Esophagus squamous epithelium (tissue), 5 donors: ENCODE measurements at places on chromosomes 12 and 14.

- DNase-seq, result no peak
Observed at GRCh38 chr14:31895646-31896045, 181.5 kb upstream of the ARHGAP5 start.

GRCh38 chr12:54220092-54220557 is 31.3 kb upstream of the SMUG1 start:
- DNase-seq, result no peak

- DNase-seq, result no peak
Observed at GRCh38 chr14:36315159-36315853, 5.1 kb downstream of the MBIP start.

- no peak for DNase-seq
Observed at GRCh38 chr12:81084811-81085350, 7.0 kb downstream of the ACSS3 start.

DNA sequence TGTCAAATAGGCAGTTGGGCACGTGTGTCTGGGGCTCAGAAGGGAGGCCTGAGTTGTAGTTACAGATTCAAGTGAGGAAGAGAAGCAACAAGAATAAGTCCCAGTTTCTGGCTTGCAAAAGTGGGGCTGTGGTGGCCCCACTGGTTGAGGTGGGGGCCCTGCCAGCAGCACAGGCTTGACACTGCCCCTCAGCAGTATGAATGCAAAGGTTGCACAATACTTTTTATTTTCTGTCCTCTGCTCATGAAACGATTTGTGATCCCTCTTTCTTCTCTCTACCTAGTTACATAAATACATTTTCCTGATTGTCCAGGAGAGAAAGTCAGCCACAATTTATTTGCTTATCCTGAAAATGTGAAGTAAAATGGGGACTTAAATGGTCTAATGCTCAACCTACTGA is 577.8 kb downstream of the AACS start:
- DNase-seq, result no peak

DNA sequence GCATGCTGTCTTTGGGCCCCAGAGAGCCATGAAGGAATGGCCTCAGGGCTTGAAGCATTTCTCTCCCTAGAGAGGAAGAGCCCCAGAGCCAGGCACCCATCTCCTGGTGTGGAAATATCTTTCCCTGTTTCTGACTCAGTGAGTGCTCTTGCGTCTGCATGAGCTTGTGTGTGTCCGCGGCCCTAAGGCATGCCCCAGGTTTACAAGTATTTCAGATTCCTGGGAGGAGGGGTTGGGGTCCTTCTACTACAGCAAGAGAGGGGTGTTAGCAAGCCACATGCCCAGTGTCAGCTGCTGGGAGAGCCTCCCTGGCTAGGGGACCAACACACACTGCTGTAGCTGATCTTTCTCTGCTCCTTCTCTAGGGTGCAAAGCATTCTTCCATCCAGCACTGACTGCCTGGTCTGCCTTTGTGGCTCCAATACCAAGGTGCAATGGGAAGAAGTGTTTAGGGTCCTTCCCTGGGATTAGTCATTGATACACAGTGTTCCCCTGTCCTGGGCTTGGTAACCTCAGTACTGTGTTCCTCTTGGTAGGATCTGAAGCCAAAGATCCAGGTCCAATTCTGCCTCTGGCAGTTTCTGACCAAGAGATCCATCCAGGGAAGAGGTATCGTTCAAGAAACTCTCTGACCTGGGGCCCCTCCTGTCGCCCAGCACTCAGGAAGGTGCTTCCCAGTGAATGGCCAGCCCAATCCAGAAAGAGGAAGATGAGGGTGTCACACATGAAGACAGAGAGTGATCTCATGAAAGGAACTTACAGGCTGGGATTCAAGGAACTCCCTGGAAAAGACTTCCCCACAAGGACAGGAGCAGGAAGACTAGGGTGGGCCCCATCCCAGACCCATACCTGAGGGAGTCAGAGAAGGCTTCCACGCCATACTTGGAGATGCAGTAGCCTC is 3.1 kb downstream of the RDH16 start:
- no peak for DNase-seq

DNA sequence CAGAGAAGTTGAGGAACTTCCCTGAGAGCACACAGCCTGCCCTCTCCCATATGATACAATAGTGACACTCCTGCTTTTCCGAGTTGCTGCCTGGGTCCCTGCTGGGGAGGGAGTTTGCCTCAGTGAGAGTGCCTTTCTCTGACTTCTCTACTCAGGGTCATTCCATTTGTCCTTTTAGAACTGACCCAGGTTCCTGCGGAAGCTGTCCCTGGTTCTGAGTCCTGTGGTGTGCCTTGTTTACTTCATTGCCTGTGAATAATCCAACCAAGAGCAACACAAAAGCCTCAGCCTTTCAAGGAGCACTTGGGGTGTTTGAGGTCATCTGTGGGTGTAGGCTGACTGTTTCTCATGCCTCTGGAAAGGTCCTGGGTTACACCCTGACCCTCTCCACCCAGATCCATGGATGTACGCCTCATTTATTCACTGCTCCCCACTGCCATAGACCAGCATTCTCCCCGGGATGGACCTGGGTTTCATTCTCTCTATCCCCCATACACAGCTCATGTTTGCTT is 13.6 kb downstream of the SERPINA1 start:
- DNase-seq, result no peak

DNA sequence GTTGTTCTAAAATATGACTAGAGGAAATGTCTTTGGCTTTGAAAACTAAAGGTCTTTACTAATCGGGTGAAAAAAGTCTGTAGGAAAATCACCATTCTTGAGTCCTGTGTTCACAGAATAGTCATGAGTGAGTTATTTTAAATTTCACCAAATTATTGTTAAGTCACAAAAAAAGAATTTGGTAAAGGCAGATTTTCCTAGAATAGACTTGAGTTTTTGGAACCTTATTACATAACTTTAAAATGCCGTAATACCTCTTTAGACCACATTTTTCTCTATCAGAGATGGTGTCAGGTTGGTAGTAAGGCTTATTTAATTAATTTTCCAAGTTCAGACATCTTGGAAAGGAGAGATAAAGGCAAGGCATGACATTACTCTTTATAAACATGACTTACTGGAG is 184.7 kb upstream of the GARIN2 start:
- no peak for DNase-seq

DNA sequence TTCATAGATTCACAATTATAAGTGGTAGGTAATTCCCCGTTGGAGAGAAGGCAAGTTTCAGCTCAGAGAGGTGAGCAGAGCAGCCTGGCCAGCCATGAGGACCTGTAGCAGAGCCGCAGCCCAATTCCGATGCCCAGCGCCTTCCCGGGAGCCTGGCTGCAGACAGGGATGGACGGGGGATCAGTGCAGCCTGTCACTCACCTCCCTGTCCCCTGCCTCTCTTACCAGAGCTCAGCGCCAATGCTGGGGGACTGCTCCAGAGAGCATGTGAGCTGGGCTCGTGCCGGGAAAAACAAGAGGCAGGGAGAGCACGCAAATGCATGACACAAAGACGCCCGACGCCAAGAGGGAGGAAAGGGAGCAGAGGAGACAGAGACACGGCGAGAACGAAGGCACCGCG is 231.9 kb downstream of the BCL11B start:
- DNase-seq, result no peak

DNA sequence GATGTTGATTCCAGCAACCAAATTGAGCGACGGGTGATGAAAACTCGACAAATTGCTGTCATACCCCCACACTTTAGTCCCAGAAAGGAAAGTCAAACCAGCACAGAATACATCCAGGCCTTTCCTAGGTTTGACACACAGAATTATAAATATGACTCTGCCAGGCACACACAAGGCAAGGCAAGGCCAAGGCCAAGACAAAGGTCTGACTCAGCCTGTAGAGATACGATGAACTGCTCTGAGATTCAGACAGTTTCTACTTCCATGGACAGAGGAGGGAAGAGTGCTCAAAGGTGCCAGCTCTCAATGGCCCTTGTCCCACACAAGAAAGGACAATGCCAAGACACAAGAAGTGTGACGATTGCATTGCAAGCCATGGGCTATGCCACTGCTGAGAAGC is 880.2 kb upstream of the TMEM132C start:
- no peak for DNase-seq

DNA sequence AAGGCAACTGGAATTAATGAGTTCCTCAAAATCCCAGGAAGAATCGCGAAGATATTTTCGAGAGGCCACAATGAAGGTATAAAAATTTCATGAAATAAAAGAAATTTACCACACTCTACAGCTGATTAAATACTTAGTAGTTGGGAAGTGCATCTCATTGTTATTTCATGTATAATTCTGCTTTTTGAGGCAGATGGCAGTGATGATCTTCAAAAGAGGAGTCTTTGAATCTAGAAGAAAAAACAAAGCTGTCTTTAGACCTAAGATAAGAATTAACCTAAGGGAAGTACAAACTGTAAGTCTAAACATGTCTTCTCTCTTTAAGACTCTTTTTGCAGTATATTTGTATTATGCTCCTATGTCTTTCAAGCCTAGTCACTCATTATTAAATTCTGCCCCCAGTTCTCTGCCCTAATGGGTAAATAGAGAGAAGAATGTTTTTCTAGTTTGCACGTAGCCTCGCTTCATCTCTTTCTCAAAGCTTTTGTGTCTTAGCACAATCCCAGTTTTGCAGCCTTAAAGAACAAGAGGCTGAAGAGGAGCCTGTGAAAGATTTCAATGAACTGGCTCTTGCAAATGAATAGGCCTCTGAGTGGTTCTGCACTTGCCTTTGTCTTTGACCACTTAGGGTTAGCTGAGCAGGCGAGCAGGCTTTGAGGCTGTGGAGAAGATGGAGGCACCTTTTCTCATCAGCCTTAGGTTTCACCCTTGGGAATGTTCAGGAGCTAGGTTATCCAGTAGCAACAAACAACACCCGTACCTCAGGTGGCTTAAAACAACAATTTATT is 32.7 kb downstream of the CFAP54 start:
- DNase-seq, result no peak

DNA sequence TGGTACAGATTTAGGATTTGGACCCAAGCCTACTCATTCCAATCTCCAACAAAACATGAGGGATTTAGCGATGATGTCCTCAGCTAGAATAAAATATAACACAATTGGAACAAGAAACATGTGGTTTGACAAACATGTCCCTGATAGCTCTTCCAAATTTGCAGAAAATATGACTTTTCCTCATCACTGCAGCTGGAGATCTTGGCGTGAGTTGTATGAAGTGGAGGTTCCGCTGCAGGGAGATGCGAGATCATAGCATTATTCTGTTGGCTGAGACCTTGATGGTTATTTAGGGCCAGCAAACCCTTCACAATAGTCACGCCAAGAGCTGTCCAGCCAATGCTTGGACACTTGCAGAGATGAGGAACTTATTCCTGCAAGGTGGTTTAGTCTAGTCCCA is 413.4 kb upstream of the TBX3 start:
- no peak for DNase-seq

DNA sequence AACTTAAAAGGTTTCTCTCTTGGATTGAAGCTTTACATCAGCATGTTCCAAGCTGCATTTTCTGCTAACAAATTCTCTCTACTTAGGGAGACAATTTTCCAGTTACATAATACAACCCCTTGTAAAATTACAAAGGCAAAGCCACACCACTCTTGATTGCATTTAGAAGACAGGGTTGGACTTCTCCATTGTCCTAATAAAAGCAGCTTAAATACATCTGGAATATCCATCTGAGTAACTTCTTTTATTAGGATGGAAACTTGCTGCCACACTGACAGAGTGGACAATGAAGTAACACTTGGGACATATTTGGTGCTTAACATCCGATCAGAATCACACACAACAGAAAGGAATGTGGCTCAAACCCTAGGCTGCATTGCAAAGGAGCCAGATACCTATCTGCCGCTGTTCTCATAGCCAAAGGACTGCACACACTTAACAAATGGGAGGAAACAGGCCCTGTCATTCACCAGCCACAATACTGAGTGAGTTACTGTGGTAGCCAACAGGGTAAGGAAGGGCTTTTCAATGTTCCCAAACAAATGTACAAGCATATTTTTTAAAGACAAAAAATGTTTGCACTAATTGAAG is 157.2 kb downstream of the PAX9 start:
- DNase-seq, result no peak

DNA sequence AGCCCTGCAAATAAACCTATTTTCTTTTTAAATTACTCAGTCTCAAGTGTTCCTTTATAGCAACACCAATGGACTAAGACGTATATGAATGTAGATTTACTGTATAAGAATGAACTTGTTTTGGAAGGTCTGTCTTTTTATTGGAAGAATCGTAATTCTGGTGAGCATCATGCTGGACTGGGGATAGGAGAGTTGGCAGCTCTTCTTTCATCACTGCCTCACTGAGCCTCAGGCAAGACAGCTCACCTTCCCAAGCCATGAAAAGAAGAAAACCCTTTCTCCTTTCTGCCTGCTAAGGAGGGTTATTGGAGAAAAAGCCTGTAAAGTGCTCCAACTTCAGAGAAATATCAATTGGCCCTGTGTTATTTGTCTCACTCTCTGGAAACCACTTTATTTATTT is 9.1 kb upstream of the RNF34 start:
- no peak for DNase-seq

GRCh38 chr14:80477388-80478160 is 266.3 kb upstream of the DIO2 start:
- DNase-seq, result no peak

- no peak for DNase-seq
Observed at GRCh38 chr12:32921397-32921796, 24.8 kb upstream of the PKP2 start.

DNA sequence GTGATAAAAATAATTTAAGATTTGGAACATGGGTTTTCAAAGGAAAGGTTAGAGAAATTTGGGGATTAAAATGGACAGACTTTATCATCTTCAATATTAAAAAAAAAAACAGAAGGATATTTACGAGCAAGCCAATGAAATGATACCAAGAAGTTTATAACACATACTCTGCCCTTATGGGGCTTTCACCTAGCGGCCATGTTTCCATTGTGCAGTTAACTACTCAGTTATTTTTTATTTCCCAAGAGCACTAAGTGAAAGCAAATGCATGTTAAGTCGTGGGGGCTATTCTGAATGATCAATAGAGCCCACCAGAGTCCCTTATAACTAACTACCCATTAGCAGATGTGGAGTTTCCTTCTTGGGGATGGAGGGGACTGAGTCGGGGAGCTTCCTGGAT is 53.9 kb downstream of the ETV6 start:
- no peak for DNase-seq

DNA sequence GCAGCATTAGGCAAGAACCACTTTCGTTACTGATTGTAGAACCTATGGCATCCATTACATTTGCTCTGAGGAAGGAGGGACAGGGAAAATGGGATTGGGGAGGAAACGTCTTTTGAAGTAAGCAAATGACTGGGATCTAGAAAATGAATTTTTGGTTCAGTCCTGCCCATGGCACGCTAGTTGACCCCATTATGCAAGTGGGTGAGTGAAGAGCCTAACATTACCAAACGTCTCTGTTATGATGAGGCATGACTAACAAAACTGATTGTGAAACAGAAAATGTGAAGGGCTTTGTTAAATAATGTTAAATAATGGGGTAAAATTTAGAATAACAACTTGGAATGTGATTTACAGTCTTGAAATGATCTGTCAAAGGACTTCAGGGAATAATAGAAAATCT is 38.9 kb downstream of the CPSF2 start:
- no peak for DNase-seq
